ENCODE measurements at places on chromosomes 5 and 9.

- DNase-seq = no peak
These were observed 33.1 kb downstream of the EGR1 start for GRCh38 chr5:138498376-138498775.

DNA sequence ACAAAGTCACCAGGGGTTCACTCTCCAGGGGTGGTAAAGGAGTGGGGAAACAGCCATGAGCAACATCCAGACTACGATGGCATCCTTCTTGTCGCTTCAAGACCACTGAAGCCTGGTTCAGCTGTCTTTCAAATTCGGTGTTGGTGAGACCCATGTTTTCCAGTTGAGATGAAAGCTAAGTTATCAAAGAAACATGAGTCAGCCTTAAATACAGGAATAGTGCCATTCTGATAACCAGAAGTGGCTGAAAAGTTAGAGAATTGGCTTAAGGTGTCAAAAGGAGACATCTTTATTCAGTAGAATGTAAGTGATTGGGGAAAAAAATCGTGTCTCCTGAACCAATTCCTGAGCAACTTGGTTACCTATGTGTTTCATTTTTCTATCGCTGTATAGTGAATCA is 7.0 kb upstream of the CARD19 start:
- no peak for DNase-seq

DNA sequence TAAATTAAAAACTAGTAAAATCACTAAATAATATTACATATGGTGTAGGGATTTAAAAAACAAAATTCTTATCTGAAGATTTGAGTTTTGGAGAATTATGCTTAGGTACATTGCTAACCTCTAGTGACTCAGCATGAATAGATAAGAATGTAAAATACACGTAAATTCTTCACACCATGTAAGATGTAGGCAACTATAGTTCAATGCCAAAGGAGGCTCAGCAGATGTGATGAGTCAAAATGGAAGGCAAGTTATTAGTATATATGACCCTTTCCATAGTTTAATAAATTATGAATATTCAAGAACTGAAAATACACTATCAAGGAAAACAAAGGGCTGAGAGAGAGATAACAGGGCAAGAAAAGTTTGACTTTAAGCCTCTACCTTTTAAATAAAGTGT is 79.0 kb downstream of the MRPS30 start:
- no peak for DNase-seq

DNA sequence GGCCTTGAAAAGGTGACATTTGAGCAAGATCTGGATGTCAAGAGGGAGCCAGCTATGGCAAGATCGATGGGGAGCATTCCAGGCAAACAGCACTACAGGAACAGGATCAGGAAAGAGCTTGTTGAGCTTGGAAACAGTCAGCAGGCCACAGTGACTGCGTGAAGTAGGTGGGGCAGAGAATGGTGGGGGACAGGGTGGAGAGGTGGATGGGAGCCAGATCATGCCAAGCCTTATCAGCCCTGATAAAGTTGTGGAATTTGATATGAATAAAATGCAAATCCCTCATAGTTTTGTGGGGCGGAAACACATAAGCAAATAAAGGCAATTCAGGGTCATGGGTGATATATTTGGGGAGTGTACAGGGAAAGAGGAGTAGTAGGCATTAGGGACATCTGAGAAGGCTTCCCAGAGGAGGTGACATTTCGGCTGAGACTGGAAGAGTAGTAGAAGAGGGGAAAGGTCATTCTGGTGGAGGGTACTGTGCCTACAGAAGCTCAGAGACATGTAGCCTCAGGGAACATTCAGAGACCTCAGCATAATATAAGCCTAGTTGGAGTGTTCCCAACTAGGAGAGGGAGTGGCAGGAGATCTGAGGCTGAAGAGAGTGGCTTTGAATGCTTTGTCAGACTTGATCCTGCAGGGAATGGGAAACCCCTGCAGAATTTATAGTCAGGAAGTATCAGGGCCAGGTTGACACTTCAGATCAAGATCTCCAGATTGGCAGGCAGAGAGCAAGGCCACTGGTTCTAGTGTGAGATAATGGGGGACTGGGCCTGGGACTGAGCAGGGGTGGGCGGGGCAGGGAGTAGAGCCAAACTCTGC is 9.7 kb upstream of the CYSTM1 start:
- no peak for DNase-seq
